ENCODE measurements at places on chromosomes 7 and 10.
A peak's percentile ranks its signal among the peaks of the same experiment; 100 is the strongest.

DNA sequence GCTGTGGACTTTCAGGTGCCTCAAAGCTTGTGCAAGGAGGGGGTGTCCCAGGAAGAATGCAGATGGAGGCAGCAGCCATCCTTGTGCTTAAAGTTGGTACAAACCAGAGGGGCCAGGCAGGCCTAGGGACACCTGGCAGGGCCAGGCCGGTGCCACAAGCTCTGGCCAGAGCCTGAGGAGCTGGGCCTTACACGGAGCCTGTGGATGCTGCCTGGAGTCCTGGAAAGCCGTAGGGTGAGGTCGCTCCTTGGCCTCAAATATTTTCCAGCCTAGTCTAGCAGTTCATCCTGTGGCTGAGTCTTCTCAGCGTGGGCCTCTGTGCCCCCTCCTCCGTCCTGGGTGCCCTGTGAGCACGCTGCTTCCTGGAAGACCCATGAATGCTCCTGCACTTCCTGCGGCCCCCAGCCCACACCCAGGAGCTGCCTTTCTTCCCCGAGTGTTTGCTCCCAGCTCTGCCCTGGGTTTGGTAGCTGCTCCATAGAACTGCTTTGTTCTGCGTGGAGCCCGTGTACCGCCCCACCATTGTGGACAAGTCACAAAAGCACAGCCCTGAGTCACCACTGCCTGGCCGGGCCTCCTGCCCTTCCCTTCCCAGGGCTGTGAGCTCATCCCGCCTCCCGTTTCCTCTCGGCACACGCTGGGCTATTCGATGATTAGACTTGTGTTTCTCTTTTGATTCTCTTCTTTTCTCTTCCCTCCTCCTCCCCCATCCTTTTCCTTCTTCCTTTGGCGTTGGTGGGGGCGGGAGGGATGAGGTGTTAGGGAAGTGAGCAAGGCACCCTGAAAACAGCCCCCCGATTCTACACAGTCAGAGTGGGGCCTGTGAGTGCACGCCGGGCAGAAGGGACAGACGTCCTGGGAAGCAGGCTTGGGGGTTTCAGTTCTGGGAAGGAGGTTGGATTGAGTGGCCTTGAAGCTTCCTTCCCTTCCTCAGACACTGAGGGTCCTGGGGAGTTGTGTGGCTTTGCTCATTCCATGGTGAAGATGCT, 73.2 kb upstream of the SHH start:
- no peak for DNase-seq

DNA sequence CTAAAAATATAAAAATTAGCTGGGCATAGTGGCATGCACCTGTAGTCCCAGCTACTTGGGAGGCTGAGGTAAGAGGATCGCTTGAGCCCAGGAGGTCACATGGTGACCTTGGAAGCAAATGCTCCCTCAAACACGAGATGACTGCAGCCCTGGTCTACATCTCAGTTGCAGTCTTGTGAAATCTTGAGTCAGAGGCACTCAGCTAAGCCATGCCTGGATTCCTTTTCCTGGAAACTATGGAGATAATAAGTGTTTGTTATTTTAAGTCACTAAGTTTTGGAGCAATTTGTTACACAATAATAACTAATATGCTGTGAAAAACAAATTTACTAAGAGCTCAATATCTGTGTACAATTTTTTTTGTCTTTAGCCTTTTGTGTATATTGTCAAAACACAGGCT, 284.3 kb upstream of the KAT6B start:
- DNase-seq: no peak

DNA sequence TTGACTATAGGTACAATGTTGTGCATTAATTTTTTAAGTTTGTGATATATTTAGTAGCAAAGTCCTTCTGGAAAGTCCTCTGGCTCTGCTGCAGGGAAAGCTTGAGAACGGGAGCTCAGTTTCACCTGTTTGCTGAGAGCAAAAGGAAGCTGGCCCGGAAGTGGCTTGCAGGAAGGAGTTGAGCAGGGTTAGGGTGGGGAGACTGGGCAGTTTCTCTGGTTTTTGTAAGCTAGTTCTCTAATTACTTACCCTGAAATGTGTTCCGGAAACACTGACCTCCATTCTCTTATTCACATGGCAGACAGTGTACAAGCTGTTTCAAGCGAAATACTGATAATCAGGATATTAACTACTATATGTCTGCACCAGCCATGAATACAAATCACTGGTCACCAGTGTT, 22.3 kb downstream of the MAP3K8 start:
- no peak for DNase-seq

DNA sequence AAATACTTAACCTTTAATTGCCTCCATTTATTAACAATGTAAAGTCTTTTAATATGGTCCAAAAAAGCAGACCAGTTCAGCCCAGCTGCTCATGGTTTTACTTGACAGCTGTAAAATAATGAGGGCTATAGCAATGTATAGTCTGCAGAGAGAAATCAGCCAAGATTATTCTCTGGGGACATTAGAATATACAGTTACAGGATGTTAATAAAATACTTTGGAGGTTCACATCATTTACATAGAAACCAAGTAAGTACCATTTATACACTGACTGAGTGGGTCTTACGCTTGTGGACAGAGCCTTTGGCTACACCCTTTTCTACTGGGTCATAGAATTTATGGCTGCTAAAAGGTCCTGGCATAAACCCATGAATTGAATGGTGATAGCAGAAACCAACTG, 340.7 kb upstream of the CELF2 start:
- DNase-seq: no peak

- DNase-seq: no peak
Measured at GRCh38 chr10:51744235-51745000, 45.0 kb upstream of the CSTF2T start.

DNA sequence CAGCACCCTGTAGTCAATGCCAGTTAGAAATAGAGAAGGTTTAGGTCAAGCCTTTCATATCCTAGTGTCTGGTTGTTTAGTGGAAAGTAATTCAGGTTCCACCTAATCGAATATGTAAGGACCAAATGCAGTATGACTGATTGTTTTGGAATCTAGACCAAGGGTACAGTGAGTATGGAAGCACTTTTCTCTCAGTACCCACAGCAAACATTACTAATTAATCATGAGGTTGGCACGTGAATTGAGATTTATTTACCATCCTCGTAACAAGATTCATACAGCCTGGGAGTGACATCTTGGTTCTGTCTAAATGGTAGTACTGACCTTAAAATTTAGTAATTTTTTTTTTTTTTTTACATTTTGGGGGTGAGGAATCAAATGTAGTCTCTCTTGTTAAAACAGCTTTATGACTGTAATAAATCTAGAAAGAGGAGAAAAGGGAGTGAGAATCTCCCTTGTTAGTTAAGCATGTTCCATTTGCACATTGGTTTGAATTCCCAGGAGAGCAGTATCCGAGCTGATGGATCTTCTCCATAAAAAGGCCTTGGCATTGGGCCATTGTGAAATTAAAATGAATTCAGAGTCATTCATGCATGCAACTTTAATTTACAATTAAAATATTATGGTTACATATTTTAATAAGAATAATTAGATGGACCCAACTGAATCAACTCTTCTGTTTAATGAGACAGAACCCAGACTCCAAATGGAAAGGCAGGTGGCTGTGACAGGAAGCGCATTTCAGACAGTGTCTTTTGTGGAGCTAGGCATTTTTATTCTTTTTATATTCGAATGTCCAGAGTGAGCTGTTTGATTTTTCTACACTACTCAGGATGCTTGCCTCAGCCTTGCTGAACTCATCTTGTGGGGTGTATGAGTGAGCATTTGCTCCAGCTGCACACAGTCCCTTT, 57.6 kb downstream of the SNX10 start:
- DNase-seq: no peak

GRCh38 chr7:148575640-148576411, 14.7 kb upstream of the C7orf33 start:
- peak; percentile 23 for DNase-seq

DNA sequence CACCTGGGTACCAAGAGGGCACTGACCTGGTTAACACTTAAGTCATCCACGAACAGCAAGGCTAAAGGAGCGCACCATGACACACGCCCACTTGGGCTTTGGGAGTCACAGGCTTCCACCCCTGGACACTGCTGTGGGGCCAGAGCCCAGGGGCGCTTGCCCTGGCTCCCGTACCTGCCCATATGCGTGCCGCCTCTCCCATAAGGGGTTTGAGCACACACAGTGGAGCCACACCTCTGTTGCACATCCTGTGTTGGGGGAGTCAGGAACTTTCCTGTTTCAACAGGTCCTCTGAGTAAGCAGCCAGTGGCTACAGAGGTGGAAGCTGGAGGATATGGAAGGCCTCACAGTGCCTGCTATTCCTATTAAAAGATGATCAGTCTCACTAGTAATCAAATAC, 152.0 kb downstream of the REEP3 start:
- DNase-seq: no peak

- no peak for DNase-seq
Measured at GRCh38 chr7:134154581-134155130, 27.5 kb downstream of the LRGUK start.

GRCh38 chr10:11337516-11337915, 273.9 kb downstream of the USP6NL start:
- peak; percentile 41 for DNase-seq

DNA sequence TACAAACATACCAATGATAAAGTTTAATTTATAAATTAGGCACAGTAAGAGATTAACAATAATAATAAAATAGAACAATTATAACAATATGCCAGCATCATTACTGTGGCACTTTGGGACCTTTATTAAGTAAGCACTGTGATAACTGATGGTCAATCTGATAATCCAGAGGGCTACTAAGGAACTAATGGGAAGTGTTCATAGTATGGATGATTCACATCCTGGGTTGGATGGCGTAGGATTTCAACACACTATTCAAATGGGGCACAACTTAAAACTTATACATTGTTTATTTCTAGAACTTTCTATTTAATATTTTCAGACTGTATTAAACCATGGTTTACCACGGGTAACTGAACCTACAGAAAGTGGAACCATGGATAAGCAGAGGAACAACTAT, 90.8 kb downstream of the KIF20B start:
- DNase-seq: no peak

GRCh38 chr10:84302223-84302622, 26.2 kb upstream of the CCSER2 start:
- no peak for DNase-seq

GRCh38 chr7:47601119-47601880, 19.4 kb upstream of the TNS3 start:
- DNase-seq: no peak

DNA sequence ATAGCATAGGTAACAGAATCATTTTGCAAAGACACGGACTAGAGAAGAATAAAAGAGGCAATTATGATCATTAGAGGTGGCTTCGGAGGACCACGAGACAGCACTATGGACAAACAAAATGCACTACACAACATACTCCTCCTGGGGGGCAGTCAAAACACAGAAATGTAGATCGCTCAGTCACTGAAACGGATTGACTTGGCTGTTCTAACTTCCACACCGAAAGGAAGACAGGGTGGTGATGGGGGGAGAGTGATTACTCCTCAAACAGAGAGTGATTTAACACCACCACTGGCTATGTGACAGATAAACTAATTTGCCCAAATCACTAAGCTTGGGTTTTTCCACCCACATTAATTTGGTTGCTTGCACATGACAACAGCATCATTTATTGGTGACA, 14.1 kb upstream of the PPA1 start:
- DNase-seq: no peak

- DNase-seq: no peak
Measured at GRCh38 chr7:11430112-11430511, 401.9 kb downstream of the THSD7A start.

- DNase-seq: no peak
Measured at GRCh38 chr7:26858735-26859134, 5.7 kb downstream of the SKAP2 start.

GRCh38 chr7:129946282-129946681, 6.5 kb downstream of the UBE2H start:
- DNase-seq: no peak

DNA sequence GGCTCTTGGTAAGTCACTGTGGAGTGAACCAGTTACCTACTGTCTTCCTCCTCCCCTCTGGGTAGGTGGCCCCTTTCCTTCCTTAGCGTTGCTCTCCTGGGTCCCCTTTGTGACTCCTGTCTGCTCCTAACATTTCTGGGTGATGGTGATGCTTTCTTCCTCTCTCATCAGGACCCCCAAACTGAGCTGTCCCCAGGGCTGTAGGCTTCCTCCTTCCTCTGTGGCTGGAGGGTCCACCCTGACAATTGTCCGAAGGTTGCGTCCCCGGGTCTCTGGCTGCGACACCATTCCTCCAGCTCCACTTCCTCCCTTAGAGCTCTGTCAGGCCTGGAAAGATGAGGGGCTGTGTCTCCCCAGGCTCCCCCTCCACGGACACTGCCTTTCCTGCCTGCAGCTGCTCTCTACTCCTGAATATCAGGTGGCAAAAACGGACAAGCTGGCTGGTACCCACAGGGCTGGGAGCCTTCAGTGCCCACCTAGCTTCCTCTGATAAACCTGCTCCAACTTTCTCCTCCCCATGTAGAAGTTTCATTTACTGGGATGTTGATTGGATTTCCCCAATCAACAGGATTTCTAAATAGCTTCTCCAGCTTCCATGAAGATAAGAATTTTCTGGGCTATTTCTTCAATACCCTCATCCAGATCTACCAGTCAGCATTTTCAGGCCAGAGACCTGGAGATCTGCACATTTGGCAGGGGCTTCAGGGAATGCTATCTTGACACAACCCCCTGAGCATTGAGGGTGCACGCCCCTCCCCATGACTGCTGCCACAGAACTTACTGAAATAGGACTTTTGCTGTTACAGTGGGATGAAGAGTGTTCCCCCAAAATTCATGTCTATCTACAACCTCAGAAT, 506.5 kb downstream of the TCERG1L start:
- no peak for DNase-seq

DNA sequence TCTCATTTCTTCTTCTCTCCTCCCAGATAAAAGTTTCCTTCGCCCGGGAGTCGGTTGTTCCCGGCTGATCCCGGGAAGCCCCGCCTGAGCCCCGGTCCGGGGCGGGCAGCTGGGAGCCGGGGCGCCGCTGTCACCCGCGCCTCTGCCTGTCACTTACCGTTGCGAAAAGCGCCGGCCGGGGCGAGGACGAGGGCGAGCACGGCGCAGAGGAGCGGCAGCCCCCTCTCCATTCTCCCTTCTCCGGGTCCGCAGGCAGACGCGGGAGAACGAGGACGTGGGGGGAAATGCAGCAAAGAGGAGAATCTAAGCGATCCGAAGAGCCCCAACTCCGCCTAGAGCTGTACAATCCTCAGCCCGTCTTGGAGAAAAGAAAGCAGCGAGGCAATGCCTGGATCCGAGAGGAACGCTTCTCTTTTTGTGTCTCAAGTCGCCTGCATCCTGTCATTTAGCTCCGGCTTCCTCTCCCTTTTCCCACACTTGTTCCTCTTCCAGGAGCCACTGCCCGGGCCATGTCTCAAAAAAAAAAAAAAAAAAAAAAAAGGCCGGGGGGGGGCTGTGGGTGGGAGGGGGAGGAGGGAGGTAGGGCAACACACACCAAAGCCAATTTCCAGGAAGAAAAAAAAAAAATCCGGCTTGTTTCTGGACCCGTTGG, at the start of gene NRP1:
TSS of gene NRP1 (minus strand) at position 515 of the 652 bp plus-strand sequence. CDS start at position 230, 285 bp downstream.
- no peak for DNase-seq

GRCh38 chr7:38518541-38518940, 112.6 kb downstream of the AMPH start:
- no peak for DNase-seq

GRCh38 chr7:68187532-68187931, 1190.9 kb downstream of the TYW1 start:
- no peak for DNase-seq

GRCh38 chr10:132964231-132964630, 21.9 kb upstream of the CFAP46 start:
- DNase-seq: no peak

GRCh38 chr7:30950197-30950596, 13.6 kb upstream of the GHRHR start:
- DNase-seq: no peak

Data from anterior cingulate cortex (tissue), 58 donors.